Glutamatergic neuron (in vitro differentiated cells): ENCODE measurements at places on chromosomes 3 and 15.

DNA sequence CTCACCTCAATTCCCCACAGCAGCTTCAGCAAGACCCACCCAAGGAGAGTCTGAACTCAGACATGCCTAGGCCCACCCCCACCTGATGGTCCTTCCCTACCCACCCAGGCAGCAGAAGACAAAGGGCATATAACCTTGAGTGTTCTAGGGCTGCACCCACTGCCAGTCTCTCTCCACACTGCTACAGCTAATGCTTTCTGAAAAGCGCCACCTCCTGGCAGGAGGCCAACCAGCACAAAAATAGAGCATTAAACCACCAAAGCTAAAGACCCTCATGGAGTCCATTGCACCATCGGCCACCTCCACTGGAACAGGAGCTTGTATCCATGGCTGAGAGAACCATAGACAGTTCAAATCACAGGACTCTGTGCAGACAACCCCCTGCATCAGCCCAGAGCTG is 11.3 kb upstream of the RPL39L start:
- peak; percentile 52 for DNase-seq

DNA sequence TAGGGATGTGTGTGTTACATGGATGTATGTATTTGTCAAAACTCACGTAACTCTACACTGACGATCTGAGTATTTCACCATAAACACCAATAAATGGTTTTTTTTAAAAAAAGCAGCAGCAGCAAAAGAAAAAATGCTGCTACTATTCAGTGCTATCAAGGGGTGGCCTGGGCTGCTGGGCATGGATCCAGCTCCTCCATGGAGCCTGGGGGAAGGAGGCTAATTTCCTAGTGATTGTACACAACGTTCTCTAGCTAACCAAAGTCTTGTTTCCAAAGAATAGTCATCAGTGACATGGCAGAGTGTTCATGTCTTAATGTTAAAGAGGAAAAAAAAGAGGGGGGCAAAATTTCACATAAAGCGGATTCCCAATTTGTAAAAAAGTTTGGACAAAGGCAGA is 29.0 kb downstream of the POMGNT2 start:
- DNase-seq: no peak

GRCh38 chr3:125115640-125116039 is 59.8 kb upstream of the HEG1 start:
- DNase-seq: no peak

- DNase-seq: no peak
These were observed 3.9 kb upstream of the FSIP1 start for GRCh38 chr15:39786447-39787056.

DNA sequence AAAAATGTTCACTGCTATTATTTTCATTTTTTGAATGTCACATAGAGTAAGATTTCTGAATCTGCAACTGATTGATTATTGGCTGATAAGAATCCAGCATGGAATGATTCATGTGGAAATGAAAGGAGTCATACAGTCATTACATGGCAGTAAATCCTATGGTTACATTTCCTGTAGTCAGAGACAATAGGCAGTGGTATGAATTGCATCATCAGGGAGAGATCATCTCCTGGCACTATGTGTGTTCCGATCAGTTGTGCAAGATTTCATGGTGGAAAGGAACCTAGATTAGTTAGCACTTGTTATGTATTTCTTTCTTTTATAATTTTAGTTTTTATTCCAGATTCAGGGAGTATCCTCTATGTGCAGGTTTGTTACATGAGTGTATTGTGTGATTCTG is 38.8 kb downstream of the SLC12A1 start:
- DNase-seq: no peak

DNA sequence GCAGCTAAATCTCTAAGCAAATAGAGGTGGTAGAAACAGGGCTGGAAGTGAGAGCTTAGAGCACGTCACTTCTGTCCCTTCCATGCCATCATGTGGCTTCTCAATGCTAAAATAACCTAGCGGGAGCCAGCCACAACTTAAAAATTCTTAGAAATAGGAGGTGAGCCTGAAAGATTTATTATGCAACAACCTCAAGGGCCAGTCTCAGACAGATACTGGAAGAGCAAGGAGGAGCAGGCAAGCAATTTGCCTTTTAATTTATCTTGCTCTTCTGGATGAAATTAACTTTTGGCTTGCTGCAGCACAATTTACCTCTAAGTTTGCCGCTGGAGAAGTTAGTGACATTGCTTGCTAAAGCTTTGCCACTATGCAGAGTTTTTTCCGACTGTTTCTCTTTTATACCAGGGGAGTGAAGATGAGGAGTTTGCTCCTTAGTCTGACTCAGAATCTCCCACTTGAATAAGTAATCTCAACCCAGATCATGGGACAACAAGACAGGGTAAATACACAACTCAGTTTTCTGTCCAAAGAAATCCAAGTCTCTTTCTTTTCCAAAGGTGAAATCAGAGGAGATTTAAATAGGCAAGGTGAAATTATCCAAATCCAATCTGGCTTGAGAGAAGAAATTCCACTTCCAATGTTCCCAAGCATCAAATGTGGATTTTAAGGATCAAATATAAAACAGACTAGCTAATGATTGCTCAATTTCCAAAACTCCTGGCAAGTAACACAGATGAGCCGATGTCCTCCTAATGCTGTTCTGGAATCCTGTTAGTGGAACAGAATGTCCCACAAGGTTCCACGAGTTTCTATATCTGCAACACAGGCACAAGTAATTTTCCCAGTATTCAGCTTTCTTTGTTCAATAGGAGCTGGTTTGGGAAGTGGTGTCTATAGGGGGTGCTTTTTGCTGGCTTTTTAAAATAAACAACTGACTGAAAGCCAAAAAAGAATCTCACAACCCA is 329.4 kb upstream of the RORA start:
- DNase-seq: no peak

- DNase-seq: no peak
These were observed 13.2 kb upstream of the SLC6A6 start for GRCh38 chr3:14389166-14389606.

DNA sequence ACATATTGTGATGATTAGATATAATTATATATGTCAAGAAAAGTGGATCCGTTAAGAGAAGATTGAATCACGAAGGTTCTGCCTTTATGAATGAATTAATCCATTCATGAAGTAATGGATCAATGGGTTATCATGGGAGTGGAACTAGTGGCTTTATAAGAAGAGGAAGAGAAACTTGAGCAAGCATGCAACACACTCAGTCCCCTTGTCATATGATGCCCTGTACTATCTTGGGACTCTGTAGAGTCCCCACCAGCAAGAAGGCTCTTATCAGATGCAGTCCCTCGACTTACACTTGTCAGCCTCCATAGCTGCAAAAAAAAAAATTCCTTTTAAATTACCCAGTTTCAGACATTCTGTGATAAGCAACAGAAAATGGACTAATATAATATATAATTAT is 301.9 kb downstream of the RAP2B start:
- DNase-seq: no peak

- no peak for DNase-seq
These were observed 164.5 kb downstream of the THSD4 start for GRCh38 chr15:71279757-71280141.

DNA sequence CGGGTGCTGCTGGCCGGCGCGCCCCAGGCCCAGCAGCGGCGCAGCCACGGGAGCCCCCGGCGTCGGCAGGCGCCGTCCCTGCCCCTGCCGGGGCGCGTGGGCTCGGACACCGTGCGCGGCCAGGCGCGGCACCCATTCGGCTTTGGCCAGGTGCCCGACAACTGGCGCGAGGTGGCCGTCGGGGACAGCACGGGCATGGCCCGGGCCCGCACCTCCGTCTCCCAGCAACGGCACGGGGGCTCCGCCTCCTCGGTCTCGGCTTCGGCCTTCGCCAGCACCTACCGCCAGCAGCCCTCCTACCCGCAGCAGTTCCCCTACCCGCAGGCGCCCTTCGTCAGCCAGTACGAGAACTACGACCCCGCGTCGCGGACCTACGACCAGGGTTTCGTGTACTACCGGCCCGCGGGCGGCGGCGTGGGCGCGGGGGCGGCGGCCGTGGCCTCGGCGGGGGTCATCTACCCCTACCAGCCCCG is 777 bp downstream of the LOXL1 start:
- DNase-seq: peak; percentile 80

- DNase-seq: no peak
These were observed 35.9 kb downstream of the CEMIP start for GRCh38 chr15:80815106-80815505.

DNA sequence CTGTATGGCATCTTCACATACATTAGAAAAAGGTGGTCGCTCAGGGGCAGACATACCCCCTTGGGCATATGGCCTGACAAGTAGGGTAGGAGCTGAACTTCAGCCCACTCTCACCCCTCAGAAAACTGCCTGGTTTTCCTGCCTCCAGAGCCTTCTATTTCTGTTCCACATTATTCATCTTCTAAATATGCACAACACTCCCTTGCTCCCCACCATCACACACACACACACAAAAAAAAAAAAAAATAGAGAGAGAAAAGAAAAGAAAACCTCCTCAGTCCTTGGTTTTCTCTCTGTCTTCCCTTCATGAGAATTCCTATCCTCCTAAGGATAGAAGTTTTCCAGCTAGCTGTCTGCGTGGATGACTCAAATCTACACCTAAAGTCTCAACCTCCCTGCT is 5.6 kb upstream of the ROPN1 start:
- DNase-seq: no peak

DNA sequence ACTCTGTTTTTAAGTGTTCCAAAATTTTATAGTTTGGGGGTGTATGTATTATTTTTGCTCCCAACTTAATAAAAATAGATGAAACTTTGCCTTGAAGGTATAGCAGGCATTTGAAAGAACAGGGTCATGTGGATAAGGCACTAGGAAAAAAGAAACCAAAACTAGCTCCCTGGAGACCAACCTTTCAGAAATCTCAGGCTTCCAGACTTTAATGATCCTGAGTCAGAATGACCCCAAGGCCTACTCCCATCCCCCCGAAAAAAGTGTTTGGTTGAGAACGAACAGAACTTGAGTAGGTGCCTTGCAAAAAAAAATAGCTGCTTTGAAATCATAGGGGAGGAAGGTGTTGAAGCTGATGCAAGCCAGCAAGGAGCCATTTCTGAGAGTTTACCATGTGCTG is 309.5 kb downstream of the THSD4 start:
- no peak for DNase-seq

DNA sequence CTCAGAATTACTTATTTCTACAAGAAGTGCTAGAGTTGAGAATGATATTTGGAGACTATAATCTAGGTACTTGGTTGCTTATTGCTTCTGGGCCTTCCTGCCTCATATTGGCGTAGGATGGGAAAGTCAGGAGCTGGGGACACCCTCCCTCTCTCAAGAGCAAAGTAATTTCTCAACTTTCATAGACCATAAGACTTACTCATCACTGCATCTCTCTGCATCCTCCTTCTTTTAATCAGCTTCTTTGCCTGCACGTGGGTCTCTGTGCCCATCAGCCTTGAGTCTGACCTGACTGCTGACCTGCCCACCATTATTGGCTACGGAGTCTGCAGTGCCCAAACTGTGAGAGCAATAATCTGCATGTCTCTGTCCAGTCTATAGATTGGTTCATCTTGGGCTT is 27.3 kb upstream of the XIRP1 start:
- no peak for DNase-seq

- DNase-seq: no peak
These were observed 115.9 kb downstream of the NEK11 start for GRCh38 chr3:131142580-131142979.

DNA sequence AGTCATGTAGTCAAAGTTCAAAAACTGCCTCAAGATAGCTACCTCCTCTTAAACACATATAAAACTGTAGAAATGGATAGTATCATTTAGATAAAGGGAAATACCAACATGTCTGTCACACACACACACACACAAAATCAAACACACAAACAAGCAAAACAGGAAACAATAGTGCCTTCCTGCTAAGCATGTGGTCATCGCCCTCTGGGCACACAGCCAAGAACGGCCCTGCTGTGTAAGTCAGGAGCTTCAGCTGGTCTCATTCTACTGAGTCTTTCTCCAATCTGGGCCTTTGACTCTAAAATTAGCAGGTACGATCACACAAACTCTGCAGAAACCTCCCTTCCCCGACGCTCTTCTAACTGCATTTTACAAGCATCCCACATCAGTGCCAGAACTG is 272.2 kb upstream of the CHRNA7 start:
- no peak for DNase-seq

- no peak for DNase-seq
These were observed 183.8 kb upstream of the THRB start for GRCh38 chr3:24678421-24678865.

DNA sequence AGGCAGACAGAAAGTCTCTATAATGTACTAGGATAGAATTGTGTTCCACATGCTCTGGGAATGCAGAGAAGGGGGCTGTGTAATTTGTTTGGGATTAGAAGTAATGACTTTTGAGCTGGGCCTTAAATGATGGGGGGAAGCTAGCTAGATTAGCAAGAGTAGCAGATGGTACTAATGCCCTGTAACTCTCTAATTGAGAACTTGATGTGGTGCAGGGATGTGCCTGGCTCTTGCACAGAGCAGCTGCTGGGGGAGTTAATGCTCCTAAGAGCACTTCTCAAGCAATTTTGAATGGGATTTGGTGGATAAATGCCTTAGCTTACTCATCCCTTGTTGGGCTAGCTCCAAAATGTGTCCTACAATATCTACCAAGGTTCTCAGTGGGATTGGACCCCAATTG is 12.4 kb upstream of the SYN2 start:
- no peak for DNase-seq
